Renal pelvis (tissue), 12 donors: ENCODE measurements at places on chromosomes 16 and 17.

DNA sequence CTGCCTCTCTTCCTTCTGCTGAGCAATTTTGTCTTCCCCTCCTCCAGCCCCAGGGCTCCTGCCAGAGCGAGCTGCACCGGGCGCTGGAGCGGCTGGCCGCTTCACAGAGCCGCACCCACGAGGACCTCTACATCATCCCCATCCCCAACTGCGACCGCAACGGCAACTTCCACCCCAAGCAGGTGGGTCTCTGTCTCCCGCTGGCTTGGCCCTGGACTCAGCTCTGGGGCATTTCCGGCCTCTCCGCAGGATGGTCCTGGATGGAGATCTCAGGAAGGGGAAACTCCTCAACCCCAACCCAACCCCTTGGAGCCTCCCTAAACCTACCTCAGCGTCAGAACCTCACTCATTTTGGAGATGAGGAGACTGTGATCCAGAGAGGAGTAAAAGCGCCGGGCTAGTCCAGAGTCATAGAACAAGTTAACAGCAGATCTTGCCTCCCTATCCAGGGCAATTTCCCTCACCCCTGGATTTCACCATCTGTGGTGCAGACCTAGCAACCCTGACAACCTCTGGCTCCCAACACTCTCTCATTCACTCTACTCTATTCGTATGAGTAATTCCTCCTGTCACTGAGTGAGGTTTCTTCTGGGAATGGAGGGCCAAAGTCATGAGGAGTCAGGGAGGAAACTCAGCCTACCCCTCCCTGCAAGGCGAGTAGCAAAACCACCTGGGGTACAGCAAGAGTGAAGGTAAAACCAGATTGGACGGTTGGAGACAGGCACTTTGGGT lies 10.8 kb downstream of the IGFBP4 start:
- DNase-seq = no peak

DNA sequence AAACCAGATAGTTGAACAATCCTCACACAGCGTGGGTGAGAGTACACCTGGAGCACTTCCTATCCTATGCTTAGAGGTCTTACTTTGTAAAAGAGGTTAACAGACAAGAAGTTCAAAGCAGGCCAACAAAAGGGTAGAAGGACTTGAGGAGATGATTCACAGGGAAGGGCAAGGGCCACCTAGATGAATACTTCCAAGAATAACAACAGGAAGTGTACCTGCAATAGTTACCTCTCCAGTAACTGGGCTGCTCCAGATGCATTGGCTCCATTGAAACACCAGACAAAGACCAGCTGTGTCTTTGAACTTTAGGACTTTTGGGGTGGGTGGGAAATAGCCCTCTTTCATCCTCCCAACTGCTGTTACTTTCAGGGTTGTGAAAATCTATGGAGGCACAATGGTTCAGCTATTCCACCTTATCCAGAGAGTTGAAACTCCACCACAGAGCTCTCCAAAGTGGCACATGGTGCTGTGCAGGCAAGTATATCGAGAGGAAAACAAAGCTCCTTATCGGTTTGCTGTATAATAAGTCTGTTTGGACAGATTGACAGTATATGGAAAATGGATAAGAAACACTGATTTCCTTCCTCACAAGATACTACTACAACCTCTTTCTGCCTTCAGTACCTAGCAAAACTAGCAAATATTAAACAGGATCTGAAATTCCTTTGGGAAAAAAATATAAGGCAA lies 22.7 kb downstream of the RNF43 start:
- DNase-seq = no peak

GRCh38 chr16:49833796-49834530 lies 21.9 kb downstream of the ZNF423 start:
- no peak for DNase-seq

DNA sequence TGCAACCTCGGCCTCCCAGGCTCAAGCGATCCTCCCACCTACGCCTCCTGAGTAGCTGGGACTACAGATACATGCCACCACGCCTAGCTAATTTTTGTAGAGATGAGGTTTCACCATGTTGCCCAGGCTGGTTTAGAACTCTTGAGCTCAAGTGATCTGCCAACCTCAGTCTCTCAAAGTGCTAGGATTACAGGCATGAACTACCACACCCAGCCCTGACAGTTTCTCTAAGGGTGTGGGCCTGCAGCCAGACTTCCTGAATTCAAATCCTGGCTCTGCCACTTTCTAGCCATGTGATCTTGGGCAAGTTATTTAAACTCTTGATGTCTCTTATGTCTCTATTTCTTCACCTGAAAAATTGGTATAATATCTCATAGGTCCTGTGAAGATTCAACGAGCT lies 5.6 kb downstream of the CUEDC1 start:
- DNase-seq = no peak

GRCh38 chr17:80970044-80970761 lies 21.4 kb upstream of the CHMP6 start:
- no peak for DNase-seq

- DNase-seq = no peak
Observed at GRCh38 chr17:82371333-82372248, at the start of gene UTS2R. TSS of gene UTS2R (plus strand) at chr17:82371765. CDS start at chr17:82374325, 2,560 bp downstream.

- DNase-seq = no peak
Observed at GRCh38 chr17:73879987-73880386, 235.7 kb upstream of the SDK2 start.

GRCh38 chr17:17206124-17206912 lies at the start of gene PLD6:
TSS of gene PLD6 (minus strand) at chr17:17206333. CDS start at chr17:17206286, 47 bp downstream.
- DNase-seq = peak; percentile 59

- peak; percentile 42 for DNase-seq
Observed at GRCh38 chr16:55408661-55409060, 70.3 kb upstream of the MMP2 start.

GRCh38 chr16:29820730-29821642 lies 724 bp downstream of the MVP start:
- no peak for DNase-seq

- no peak for DNase-seq
Observed at GRCh38 chr16:48317614-48318315, 67.4 kb downstream of the SIAH1 start.

DNA sequence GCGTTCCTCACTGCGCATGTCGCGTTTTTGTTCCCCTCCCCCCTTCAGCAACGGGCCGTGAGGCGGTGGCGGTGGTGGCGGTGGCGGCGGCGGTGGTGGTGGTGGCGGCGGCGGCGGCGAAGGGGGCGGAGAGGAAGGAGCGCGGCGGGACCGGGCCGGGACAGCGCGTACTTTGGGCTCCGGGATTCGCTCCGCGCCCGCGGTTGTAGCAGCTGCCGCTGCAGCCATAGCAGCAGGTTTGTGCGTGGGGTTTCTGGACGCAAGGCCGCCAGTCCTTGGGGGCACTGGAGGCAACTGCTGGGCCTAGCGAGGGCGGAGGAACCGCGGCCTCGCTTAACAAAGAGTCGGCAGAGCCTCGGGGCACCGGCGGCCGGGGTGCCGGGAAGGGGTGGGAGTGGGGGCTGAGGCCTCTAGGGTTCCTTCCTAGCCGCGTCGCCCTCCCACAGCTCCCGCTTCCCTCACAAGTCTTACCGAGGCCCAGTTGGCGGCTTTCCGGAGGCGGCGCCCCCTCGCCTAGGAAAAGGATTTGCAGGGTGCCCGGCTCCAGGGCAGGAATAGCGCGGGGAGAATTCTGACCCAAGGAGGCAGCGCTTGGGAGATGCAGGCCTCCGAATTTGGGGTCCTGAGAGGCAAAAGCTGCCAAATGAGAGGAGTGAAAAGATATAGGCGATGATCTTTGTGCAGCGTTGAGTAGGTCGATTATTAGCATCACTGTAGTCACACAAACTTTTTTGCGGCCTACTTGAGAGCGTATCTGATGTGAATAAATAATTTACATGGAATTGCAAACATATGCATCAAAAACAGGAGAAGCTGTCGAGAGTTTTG lies at the start of gene DDX42:
Gene DDX42 (plus strand): TSS at position 30 of the 828 bp plus-strand sequence. CDS start 12,880 bp downstream, outside the sequence.
- peak; percentile 52 for DNase-seq

- no peak for DNase-seq
Observed at GRCh38 chr17:77821114-77821513, 137.4 kb upstream of the TNRC6C start.

GRCh38 chr16:12826559-12826958 lies 22.9 kb upstream of the CPPED1 start:
- no peak for DNase-seq

DNA sequence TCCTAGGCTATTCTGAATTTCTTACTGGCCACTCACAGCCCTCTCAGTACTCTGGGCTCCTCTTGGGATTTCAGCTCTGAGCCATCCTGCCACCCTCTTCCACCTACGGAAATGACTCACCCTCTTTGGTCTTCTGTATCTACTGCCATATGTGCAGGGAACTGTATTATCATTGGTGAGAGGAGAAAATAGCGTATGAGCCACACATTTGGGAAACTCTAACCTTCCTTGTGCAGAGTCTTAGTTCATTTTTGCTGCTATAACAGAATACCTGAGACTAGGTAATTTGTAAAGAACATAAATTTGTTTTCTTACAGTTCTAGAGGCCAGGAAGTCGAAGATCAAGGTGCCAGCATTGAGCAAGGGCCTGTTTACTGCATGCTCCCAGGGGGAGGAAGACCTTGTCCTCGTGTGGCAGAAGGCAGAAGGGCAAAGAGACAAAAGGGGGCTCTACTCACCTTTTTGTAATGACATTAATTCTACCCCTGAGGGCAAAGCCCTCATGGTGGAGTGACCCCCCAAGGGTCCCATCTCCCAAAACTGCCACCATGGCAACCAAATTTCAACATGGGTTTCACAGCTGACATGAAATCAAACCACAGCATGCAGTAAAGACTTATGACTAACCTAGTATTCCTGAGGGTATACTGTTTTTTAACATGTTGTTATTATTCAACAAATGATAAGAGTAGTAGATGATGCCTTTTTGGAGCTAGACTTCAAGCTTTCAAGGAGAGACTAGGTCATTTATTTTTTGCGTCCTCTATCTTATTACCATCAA lies 191.8 kb downstream of the PRKCA start:
- no peak for DNase-seq

DNA sequence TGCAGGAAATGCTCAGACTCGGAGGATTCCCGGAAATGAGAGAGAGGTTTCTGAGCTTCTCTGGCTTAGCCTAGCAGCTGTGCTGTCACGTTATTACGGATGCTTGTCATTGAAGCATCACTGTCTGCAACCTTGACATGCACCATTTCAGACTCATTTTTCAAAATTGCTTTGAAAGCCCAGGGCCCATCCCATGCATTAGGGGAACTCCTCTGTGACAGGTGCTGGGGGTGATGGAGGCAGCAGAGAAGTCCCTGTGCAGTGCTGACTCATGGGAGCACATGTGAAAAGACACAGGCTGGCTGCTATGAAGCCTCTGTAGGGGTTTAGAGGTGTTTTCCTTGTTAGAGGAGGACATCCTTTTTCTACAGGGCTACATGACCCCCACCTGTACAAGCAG lies 214.0 kb upstream of the MPHOSPH6 start:
- DNase-seq = no peak

DNA sequence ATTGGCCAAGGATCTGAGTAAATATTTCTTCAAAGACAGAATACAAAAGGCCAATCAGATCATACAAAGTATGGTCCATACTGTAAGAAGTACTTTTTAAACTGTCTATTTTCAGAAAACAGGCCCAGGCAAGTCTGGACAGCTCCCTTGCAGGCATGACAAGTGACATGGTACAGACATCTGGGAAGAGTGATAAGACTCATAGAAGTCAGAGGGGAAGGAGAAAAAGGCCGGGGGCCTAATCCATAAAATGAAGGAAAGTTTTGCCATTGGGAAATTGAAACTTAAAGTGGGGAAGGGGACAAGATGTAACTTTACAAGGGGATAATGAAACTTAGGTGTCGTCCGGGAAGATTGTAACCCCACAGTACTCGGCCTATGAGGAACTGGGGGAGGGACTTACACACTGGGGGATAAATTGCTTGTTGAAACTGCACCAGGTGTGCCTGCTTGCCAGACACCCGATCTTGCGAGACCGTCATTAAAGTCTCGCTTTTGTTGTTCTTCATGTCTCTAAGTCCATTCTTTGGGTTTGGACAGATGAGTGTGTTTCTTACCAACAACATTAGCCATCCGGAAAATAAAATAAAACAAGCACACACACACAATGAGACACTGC lies 684.0 kb downstream of the CDH11 start:
- no peak for DNase-seq
